Uterus (tissue), 4 donors: ENCODE measurements at places on chromosomes 3 and 15. TPM values are rescaled to one million over a fixed set of nuclear protein-coding genes. Genes with fewer than 3 reads are reported as not detected.

GRCh38 chr3:172106037-172106954 lies 66.9 kb downstream of the FNDC3B start:
- no peak for DNase-seq

- no peak for DNase-seq
Measured at GRCh38 chr15:68224108-68224507, 5.4 kb downstream of the CLN6 start.

- no peak for DNase-seq
Measured at GRCh38 chr3:104102386-104102785, 1264.3 kb upstream of the ALCAM start.

DNA sequence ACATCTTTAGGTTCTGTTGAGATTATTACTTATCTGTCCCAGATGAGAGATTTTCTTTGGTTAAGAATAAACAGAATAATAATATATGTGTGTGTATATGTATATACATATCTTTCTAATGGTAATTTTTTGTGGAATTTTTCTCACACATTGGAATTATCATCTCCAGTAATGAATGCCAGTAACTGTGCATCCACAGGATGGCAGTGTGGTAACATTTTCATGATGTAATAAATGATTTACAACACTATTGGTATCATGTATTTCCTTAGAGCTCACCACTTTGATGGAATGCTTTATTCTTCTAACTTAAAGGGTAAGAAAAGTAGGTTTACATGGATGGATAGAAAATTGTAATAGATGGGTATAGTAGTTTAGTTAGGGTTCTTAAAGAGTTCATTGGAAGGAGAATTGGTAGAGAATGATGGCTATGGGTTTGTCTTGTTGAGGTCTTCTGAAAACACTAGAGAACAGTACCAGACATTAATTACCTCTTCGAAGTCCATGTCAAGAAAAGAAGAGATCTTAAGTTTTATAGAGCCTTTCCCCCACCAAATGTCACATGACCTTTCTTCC lies 78.1 kb downstream of the STT3B start:
- no peak for DNase-seq

Gene FANCD2OS
- total RNA-seq = not detected

Gene TMCO5A
- not detected for total RNA-seq

Gene SNAP23
- total RNA-seq = 79.1 TPM

GRCh38 chr3:65288776-65289175 lies 601.0 kb upstream of the ADAMTS9 start:
- DNase-seq = no peak

DNA sequence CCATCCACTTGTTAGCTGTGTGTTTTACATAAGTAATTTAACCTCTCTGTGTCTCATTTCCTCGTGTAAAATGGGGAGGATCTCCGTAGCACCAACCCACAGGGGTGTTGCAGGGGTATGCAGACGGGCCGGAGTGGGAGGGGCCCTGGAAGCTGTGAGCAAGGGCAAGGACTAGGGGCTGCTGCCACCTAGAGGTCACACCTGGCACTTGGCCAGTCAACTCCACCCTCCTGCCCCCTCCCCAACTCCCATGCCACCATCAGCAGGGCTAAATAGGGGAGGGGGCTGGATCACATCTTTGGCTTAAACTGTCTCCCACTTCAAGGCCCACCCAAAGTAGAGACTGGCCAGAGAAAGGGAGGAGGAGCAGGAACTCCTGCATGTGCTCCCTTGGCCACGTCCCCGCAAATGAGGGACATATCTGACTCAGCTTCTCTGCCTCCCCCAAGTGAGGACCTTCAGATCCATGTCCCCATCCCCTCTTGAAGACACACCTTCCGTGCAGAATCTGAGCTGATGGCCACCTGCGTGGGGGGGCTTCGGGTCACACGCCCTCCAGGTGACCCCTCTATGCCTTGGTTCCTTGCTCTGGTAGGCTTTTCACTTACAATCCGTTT lies 2.6 kb downstream of the CCDC9B start:
- DNase-seq = peak; percentile 69

DNA sequence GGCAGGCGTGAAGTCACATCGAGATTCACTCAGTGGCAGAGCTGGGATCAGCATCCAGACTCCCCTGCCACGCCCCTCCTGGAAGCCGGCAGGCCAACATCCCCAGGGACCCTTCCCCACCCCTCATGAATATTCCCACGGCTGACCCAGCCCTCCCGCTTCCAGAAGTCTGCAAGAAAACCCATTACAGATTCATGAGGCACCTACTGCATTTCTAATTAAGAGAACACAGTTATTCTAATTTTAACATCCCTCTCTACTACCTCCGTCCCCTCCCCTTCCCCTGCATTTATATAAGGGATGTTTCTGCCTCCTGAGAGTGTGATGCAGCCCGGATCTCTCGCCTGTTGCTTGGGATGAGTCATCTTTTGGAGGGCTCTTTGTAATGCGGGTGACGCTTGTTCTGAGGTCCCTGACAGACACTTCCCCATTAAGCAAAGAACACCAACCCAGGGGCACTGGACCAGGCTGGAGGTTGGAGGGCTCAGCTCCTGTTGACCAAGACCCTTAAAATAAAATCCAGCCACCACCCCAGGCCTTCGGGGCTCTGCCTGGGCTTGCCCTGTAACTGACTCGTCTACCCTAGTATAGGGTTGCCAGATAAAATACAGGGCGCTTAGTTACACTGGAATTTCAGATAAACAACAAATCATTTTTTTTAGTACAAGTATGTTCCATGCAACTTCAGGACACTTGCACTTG lies 118.7 kb downstream of the NUP210 start:
- no peak for DNase-seq

DNA sequence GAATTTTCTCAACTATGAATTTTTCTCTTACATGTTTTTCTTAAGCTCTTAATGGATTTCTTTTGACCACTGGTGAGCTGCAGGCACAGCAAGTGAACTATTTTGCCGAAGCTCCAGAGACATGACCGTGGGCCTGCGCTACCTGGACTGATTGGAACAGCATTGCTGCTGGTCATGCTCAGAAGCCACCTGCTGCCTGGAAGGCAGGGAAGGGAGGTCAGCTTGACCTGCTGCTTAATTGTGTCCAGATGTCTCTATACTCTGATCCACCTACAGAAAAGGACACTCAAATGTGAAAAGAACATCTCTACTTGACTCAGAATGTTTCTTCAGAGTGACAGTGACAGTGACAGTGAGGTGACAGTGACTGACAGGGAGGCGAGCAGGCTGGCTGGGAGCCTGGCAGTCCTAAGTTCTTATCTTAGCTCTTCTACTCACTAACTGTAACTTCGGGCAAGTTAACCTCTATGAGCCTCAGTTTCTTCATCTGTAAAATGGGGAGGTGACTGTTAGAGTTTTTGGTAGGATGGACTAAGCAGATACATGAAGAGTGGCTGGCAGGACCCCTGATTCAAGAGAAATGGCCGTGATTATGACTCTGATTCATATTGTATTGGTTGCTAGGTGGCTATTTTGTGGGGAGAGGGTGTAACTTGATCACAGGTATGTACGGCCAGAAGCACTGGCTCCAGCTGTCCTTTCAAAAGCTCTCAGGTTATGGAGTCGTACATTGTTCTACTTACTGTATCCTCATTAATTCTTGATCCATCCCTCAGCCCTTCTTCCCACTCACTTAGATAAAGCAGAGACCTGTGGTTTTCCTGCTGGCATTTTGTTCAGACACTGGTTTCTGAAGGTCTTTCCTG lies 54.8 kb upstream of the DLG1 start:
- no peak for DNase-seq

DNA sequence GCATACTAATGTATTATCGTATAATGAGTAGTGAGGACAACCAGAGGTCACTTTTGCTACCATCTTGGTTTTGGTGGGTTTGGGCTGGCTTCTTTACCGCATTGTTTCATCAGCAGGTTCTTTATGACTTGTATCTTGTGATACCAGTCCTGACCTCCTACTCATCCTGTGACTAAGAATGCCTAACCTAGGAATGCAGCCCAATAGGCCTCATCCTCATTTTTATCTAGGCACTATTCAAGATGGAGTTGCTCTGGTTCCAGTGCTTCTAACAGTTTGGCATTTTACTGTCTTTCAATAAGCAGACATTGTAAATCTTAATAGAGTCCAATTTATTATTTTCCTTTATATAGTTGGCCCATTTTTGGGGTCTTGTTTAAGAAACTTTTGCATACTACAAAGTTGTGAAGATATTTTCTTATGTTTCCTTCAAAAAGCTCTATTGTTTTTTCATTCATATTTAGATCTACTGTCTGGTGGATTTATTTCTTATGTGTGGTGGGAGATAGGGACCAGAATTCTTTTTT lies 60.8 kb upstream of the RNU6-1 start:
- DNase-seq = no peak
